ENCODE measurements at places on chromosomes 11 and 22. TPM values are rescaled to one million over a fixed set of nuclear protein-coding genes. Genes with fewer than 3 reads are reported as not detected.

CASP12 gene
- total RNA-seq = 1.6 TPM

OR52I2 gene
- not detected for total RNA-seq

TMEM121B gene
- 0.36 TPM for total RNA-seq

FDX1 gene
- 7.8 TPM for total RNA-seq
